ENCODE measurements at places on chromosomes 4 and X. TPM values are rescaled to one million over a fixed set of nuclear protein-coding genes. Genes with fewer than 3 reads are reported as not detected.

CLDN34 gene
- total RNA-seq = not detected

WAS gene
- total RNA-seq = 146 TPM

HSFX2 gene
- not detected for total RNA-seq

ZFP42 gene
- total RNA-seq = not detected

WFS1 gene
- 2.4 TPM for total RNA-seq

NLGN3 gene
- 1.4 TPM for total RNA-seq

PDS5A gene
- total RNA-seq = 99.9 TPM

DNA sequence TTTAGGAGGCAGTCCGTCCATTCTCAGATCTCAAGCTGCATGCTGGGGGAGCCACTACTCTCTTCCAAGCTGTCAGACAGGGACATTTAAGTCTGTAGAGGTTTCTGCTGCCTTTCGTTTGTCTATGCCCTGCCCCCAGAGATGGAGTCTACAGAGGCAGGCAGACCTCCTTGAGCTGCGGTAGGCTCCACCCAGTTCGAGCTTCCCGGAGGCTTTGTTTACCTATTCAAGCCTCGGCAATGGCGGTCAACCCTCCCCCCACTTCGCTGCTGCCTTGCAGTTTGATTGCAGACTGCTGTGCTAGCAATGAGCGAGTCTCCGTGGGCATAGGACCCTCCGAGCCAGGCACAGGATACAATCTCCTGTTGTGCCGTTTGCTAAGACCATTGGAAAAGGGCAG is 10.7 kb upstream of the ADH5 start:
- DNase-seq = no peak

DNA sequence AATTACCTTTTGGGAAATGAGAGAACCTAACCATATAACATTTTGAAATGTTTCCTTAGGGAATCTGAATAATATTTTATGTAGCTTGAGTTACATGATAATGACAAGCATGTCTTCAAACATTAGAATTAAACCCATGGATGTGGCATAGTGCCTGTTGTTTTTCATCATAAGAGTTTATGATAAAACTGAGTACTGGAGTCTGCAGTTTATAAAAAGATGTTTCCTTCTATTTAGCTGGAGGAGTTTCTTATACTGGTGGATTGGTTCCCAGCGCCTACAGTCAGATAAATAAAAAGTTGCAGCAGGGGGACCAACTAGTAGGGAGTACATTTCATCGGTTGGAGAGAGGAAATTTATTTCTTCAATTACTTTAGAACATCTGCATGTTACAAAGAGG is 70.1 kb upstream of the PCDH18 start:
- no peak for DNase-seq

DNA sequence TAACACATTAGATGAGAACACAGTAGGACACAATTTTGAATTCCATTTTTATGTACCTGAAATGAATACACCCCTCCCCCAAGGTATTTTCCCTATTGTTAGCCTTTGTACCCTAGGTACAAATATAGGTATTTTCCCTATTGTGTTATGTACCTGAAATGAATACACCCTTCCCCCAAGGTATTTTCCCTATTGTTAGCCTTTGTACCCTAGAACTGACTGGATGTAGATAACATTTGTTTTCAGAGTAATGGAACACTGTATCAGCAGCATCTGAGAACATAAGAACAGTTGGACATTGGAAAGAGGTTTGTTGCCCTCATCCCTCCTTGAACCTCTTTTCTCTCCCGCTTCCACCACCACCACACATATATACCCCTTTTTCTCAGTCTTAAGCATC is 37.6 kb downstream of the YIPF6 start:
- no peak for DNase-seq

- no peak for DNase-seq
These were observed 13.8 kb upstream of the GNPDA2 start for GRCh38 chr4:44740201-44740600.

DNA sequence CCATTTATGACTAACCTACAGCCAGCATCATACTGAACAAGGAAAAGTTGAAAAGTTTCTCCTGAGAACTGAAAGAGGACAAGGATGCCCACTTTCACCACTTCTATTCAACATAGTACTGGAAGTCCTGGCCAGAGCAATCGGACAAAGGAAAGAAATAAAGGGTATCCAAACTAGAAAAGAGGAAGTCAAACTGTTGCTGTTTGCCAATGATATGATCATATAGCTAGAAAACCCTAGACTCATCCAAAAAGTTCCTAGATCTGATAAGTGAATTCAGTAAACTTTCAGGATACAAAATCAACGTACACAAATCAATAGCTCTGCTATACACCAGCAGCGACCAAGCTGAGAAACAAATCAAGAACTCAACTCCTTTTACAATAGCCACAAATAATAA is 64.5 kb downstream of the CENPC start:
- no peak for DNase-seq

DNA sequence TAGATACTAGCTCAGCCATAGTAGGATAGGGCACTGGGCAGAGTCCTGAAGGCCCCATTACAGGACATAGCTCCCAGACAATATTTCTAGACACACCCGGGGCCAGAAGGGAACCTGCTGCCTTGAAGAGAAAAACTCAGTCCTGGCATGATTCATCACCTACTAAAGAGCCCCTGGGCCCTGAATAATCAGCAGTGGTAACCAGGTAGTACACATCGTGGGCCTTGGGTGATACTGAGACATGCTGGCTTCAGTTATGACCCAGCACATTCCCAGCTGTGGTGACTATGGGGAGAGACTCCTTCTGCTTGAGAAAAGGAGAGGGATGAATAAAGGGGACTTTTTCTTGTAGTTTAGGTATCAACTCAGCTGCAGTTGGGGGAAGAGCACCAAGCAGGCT is 104.3 kb upstream of the STK26 start:
- no peak for DNase-seq

DNA sequence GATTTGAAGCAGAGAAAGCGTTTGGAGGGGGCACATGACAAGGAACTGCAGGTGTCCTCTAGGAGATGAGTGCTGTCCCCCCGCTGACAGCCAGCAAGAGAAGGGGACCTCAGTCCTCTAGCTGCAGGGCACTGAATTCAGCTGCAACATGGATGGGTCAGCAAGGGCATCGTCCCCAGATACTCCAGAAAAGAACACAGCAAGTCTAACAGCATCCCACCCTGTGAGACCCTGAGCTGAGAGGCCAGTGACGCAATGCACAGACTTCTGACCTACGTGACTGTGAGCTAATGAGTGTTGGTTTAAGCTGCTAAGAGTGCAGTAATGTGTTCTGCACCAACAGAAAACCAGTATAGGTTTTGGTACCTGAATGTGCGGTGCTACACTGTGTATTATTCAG is 11.6 kb upstream of the CENPVL2 start:
- DNase-seq = no peak

- no peak for DNase-seq
These were observed 2.2 kb downstream of the PCDH10 start for GRCh38 chr4:133151341-133151690.

GRCh38 chrX:75361788-75362187 is 87.9 kb downstream of the UPRT start:
- DNase-seq = no peak

DNA sequence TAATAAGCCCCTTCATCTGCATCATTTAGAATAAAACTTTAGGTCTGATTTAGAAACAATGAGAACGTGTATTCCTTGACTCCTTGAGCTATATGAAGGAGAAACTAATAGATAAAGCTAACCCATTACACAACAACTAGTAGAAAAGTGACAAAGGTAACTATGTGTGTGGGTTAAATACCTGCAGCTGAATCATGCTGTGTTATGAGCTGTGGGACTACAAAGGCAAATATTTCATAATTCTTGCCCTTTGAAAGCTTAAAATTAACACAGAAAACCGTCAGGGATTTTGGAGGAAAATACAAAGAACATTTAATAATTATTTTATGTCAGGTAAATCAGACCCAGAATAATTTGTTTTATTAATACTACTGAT is 898 bp upstream of the NDP start:
- no peak for DNase-seq

GRCh38 chrX:22594766-22595165 is 322.1 kb downstream of the CBLL2 start:
- no peak for DNase-seq
